CD4-positive, CD25-positive, alpha-beta regulatory T cell (primary cell): ENCODE measurements at places on chromosomes 5 and 9.

- peak; percentile 20 for DNase-seq
Observed at GRCh38 chr9:19976226-19976625, 187.4 kb upstream of the SLC24A2 start.

DNA sequence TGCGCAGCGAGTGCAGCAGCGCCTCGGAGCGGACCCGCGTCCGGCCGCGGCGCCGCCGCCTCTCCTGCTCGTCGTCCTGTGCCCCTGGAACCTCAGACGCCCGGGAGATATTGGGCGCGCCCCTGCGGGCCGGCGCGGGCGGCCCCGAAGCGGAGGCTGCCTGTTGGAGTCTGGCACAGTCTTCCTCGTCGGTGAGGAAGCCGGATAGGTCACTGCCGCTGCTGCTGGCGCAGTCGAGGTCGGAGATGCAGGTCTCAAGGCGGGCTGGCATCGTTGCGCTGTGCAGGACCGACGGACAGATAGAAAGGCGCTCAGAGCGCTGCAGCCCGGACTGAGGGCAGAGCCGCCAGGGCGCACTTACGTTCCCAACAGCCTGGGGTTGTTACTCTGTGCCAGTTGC is 344 bp downstream of the NEUROG1 start:
- no peak for DNase-seq

GRCh38 chr5:170597109-170597751 is 93.4 kb downstream of the KCNIP1 start:
- no peak for DNase-seq

DNA sequence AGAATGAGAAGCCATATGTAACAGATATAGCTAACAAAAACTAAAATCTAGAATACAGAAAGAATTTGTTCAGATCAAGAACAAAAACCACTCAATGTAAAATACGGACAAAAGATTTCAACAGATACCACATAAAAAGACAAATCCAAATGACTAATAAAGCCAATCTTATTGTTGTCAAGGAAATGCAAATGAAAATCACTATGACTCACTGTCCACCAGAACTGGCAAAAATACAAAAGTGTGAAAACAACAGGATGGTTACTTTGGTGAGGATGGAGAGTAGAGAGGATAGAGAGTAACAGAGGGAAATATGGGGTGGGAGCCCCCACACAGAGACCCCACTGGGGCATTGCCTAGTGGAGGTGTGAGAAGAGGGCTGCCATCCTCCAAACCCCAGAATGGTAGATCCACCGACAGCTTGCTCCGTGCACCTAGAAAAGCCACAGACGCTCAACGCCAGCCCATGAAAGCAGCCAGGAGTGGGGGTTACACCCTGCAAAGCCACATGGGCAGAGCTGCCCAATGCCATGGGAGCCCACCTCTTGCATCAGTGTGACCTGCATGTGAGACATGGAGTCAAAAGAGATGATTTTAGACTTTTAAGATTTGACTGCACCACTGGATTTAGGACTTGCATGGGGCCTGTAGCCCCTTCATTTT is 15.2 kb upstream of the RHOBTB3 start:
- DNase-seq = peak; percentile 16

- DNase-seq = peak; percentile 10
Observed at GRCh38 chr9:25964239-25964638, 286.0 kb upstream of the TUSC1 start.
